NCI-H1092 treated with DMSO at 0.1 percent for 48 hours (cell line): ENCODE measurements at places on chromosomes 6 and 20.

DNA sequence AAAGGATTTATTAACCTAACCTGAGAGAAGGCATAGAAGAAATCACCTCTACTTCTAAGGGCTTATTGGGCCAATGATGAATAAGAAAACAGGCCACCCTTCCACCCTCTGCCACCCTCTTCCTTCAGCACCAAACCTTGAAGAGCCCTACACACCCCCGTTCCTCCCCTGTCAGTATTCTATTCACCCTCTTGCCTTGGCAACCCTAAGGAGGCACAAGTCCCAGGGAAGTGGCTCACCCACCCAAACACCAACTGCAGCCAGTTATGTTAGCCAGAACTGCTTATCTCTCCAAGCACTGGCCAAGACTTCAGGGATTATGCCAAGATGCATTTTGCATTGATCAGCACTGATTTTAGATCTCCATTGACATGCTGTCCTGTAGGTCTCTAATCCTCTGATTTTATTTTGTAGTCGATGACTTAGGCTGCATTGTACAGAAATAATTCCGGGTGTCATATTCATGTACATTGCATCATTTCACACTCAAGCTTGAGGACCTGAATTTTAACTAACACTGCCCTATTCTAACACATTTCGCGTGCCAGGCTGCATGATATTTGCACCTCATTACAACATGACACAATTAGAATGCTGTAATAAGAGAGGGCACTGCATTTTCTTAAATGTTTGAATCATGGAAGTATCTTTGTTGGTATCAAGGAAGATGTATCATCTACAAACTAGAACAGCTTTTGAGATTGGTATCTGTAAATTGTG lies 15.7 kb downstream of the CNKSR3 start:
- DNase-seq: no peak

- no peak for DNase-seq
Observed at GRCh38 chr20:9794831-9795230, 44.0 kb downstream of the PAK5 start.

- no peak for DNase-seq
Observed at GRCh38 chr6:123467392-123467791, 169.4 kb downstream of the TRDN start.

DNA sequence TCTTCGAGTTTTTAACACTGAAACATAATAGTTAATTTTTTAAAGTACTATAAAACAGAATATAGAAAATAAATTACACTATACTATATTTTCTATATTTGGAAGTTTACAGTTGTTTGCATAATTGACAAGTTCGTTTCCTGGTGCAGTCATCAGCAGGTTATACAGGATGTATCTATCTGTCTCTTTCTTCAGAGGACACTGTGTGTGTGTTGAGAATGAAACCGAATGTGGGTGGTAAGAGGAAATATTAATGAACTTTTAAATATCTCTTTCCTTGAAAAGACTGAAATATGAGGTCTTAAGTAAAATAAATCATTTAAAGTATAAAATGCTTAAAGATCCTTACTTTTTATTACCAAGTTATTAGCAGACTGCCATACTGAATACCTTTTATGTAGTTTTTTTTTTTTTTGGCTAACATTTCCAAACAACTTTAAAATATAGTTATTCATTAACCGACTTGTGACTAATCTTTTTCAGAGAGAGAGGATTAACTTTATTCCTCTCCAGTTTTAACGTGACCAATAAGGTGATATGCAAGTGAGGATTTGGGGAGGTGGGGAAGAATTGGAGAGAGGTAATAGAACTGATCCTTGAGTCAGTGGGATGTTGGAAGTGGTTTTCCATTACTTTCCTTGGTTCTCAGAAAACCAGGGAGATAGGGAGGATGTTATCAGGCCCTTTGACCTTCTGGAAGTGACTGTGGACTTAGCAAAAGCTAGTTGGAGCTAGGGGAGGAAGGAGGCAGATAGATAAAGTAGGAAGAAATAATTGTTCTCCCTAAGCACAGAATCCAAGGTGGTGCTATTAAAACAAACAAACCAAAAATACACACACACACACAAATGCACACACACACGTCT lies 380.0 kb upstream of the FLRT3 start:
- no peak for DNase-seq

- no peak for DNase-seq
Observed at GRCh38 chr6:87115402-87116135, 20.7 kb upstream of the CGA start.

DNA sequence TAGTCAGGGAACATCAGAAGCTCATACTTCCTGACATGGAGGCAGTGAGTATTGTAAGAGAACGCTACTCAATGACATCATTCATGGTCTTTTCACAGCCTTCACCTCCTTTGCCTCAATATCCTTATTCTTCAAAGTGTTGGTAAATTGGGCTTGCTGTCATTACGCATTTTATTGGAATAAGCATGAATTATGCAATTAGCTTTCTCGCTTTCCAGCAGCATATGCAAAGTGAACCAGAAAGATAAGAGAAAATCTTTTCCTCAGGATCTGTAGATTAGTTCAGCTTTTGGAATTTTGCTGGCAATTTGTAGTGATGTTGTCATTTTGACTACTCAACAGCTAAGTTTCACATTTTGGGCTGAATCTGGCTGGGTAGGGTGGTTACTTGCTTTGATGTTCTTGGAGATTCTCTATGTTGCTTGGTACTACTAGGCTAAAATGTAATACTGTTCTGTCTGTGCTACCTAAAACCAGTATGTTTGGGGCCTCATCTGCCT lies 1012.1 kb downstream of the KIF16B start:
- DNase-seq: no peak

DNA sequence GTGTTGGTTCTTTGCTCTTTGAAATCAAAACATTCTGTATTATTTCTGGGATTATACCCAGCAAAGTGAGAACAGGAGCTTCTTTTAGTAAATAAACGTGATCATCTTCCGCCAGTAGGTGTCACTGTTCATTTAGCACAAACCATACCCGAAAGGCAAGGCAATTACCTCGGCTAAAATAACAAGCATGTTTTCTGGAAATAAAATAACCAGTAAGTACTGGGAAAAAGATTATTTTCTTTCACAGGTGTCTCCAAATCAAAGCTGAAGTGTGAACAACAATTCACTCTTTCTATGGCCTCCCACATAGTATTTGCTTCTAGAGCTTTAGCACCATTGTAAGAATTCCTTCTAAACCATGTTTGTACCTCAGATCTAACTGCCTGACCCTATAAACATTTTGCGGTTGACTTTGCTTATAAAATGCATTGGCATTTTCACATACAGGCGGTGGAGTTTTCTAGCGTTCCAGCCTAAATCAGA lies 144.6 kb upstream of the AGPAT4 start:
- DNase-seq: peak; percentile 84

- DNase-seq: no peak
Observed at GRCh38 chr6:72966628-72967280, 258.5 kb downstream of the KHDC1L start.

DNA sequence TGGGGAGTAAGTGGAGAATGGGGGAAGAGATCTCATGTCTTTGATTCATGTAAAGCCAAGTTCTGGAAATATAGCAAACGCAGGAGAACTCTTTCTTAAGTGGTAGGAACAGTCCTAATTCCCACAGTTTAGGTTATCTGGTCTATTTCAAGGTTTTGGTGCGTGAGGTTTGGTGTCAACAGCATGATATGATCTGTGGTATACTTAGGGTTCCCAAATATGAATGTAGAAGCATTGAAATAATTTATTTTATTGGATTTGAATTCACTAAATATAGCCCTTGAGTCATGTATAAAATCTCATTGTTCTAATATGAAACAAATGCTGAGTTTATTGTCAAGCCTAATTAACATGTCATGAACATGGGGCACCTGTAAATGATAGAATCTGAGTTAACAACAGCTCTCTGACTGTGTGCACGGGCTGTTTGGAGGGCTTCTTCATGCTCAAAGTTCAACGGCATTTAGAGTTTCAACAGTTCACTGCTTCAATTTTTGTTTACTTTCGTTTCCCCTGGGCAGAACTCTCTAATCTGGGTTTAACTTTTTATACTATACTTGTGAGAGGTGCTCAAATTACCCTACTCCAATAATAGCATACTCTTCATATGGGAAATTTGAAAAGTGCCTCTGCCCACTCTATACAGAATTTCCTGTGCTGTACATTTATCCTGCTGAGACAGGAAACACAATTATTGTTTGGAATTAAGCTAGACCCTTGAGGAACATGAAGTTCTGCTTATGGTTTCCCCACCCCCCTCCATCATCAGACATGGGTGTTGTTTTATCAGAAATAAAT lies 236.3 kb upstream of the ZNF217 start:
- DNase-seq: no peak

- DNase-seq: no peak
Observed at GRCh38 chr20:47821481-47822100, 36.3 kb upstream of the SULF2 start.

DNA sequence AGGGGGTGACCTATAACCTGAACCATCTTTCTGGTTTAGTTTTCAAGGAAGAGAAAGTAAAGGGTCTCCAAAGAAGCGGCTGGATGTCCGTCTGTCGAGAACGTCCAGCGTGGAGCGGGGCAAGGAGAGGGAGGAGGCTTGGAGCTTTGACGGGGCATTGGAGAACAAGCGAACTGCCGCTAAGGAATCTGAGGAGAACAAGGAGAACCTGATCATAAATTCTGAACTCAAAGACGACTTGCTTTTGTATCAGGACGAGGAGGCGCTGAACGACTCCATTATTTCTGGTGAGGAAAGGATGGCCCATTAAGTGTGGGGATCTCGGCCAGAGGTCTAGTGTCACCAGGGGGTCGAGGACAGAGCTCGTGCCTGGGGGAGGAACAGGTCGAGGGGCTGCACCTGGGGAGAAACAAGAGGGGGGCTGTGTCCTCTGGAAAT lies 159.2 kb downstream of the SYCP2 start:
- no peak for DNase-seq

DNA sequence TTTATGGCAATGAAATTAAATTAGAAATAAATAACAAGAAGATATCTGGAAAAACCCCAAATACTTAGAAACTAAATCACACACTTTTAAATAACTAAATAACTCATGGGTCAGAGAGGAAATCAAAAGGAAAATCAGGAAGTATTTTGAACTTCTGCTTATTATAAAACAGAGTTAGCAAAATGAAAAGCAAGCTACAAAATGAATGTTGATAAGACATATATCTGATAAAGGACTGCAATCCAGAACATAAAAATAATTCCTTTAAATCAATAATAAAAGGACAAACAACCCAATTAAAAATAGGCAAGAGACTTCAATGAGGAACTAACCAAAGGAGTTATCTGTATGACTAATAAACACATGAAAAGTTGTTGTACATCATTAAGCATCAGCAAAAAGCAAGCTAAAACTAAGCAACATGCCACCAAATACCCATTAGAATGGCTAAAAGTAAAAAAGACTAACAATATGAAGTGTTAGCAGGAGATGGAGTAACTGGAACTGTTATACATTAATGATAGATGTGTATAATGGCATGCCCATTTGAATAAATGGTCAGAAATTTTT lies 38.9 kb upstream of the STMND1 start:
- no peak for DNase-seq

GRCh38 chr6:120304223-120304622 lies 954.7 kb upstream of the MAN1A1 start:
- DNase-seq: no peak
